ENCODE measurements at places on chromosomes 1 and 21.

GRCh38 chr1:51853360-51853759 lies 25.2 kb downstream of the NRDC start:
- no peak for DNase-seq

DNA sequence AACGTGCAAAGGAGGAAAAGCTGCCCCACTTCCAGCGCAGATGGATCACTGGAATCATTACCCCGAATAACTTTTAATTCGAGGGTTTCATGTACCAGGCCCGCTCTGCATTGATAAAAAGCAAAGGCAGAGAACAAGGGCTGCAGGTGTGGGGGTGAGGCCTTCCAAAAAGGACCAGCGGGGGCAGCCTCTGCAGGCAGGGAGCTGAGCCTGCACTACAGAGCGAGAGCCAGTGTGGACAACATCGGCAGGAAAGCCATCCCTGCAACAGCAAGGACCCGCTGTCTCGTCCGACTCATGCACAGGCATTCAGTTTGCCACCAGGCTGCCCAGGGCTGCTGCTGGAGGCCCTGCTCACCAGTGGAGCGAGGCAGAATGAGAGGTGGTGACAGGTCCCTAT lies 27.1 kb upstream of the AJAP1 start:
- no peak for DNase-seq

DNA sequence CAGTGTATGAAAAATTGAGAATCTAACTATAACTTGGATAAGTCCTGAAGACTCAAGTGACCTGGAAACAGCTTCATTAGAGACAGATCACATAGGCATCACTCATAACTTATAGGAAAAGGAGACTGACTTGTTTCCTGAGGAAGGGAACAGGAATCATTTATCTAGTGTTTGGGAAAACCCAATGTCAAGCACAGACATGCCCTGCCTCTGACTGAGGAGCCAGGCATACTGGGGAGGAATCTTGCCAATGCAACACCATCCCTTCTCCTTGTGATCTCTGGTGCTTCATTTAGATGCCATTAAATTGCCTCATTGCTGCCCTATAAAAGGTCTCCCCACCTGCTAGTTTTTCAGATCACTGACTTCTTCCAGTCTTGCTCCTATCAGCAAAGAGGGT lies 10.3 kb downstream of the LCE4A start:
- DNase-seq, result no peak

- DNase-seq, result no peak
These were observed 34.0 kb downstream of the DIRAS3 start for GRCh38 chr1:68016381-68016780.

DNA sequence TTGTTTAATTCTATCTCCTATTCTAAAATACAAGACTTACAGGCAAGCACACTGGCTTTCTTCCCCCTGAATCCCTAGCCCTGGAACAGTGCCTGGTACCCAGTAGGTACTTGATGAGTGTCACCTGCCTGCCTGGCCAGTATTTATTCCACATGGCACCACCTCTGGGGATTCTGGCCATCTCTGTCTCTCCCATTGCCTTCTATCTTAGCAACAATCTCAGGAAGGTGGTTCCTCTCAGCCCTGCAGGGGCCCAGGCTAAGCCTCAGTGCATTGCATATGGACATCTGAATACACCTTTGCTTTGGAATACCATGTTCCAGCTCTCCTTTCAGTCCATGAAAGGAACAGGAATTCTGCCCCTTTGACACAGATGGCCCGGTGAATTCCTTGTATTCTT lies 81.0 kb downstream of the HIVEP3 start:
- no peak for DNase-seq

- DNase-seq, result no peak
These were observed 32.3 kb downstream of the SLC9A1 start for GRCh38 chr1:27122652-27123051.

GRCh38 chr21:42189431-42189830 lies 29.5 kb upstream of the ABCG1 start:
- DNase-seq, result no peak

- DNase-seq, result peak; percentile 65
These were observed 16.2 kb upstream of the TTLL10 start for GRCh38 chr1:1157426-1157913.

DNA sequence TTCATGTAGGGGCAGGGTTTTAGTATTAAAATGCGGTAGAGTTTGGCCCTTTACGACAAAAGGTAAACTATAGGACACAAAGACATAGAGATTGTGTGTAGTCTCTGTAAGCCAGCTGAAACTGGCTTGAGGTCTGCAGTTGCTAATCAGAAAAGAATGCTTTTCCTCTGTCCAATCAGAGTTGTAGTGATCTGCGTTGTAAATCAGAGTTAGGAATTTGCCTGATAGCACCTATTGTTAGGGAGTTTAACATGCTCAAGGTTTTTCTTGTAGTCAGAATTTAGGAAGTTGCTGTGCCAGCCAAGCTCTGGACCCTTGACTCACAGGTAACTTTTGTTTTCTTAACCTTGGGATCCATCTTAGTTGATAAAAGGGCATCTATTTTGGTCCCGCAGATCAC lies 61.2 kb upstream of the VTCN1 start:
- DNase-seq, result no peak

- DNase-seq, result no peak
These were observed 151.1 kb downstream of the PLXNA2 start for GRCh38 chr1:208093046-208093445.
